ENCODE measurements at places on chromosomes 16 and 17.

DNA sequence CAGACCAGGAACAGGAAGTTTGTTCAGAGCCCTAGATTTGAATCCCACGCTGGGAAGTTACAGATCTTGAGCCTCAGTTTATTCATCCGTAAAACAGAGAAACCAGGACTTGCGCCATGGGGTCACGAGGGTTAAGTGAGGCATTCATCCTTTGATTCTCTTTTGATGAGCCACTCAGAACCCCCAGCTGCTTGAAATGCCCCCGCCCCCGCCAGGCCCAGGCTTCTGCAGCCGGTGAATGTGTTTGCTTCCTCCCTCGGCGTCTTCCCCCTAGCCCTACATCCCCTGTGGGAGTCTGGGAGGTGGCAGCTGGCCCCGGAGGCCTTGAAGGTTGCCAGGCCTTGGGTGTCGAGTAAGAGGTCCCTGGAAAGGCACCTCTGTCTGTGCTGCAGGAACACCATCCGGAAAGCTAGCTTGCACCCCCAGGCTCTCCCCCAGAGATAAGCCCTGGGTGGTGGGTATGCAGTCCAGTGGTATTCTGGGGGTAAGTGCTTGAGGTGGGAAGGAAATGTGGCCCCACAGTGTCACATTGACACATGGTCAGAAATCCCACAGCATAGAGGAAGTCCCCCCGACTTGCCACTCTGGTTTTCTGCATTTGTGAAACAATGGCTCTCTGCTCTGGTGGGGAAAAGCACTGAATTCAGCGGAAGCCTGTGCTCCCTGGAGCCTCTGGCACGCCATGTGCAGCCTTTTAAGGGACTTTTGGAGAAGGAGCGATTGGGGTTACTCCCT lies 14.9 kb downstream of the IRF8 start:
- DNase-seq: no peak

DNA sequence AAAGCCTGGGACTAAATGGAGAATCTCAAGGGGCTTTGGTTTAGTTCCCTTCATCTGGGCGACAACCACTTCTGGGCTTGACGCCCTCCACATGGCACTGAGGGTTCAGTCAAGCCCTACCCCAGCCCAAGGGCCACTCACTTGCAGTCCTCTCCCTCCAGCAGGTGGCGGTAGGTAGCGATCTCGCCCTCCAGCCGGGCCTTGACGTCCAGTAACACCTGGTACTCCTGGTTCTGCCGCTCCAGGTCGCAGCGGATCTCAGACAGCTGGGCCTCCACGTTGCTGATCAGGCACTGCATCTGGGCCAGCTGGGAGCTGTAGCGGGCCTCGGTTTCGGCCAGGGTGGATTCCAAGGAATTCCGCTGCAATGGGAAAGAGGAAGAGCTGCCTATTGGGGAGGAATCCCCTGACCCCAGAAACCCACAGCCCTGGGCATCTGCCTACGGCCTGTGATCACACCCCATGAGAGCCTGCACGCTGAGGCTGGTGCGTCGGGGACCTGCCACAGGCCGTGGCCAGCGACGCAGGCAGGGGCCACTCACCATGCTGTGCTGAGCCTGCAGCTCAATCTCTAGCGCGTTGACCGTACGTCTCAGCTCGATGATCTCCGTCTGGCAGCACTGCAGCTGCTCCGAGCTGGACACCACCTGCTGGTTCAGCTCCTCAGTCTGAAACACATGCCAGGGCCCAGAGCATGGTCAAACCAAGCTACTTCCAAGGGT lies 2.7 kb downstream of the KRT36 start:
- DNase-seq: no peak

DNA sequence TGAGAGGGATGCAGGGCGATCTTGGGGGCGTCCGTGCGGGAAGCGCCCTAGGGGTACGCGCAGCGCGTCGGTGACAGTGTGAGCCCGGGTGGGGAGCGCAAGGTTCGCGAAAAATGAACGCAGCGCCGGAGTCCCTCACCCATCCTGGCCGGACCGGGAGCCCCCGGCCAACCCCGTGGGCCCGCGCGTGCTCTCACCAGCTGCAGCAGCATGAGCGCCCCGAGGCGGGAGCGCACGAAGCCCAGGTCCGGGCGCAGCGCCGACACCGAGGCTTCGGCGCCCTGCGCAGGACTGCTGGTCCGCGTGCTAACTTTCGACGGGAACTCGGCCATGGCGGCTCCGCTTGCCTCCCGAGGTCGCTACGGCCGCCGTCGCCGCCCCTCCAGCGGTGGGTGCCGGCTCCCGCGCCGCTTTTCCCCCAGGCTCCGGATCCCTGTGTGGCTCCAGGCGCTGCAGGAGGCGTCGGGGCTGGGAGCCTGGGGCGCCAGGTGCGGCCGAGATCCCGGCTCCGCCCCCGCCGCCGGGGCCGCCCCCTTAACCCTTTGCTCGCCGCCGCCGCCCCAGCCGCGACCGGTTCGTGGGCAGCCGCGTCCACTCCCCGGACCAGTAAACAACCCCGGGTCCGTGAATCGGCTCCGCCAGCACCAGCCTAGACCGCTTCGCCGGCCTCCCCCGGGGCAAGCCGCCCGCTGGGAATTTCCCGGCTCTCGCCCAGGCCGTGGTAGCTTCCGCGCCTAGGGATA lies at the start of gene PLLP:
TSS of gene PLLP (minus strand) at position 464 of the 743 bp plus-strand sequence. CDS start at position 332, 132 bp downstream.
- DNase-seq: no peak

GRCh38 chr16:70341600-70341999 lies 5.1 kb upstream of the DDX19A start:
- DNase-seq: no peak

GRCh38 chr16:79798416-79799053 lies 198.0 kb upstream of the MAF start:
- DNase-seq: no peak

DNA sequence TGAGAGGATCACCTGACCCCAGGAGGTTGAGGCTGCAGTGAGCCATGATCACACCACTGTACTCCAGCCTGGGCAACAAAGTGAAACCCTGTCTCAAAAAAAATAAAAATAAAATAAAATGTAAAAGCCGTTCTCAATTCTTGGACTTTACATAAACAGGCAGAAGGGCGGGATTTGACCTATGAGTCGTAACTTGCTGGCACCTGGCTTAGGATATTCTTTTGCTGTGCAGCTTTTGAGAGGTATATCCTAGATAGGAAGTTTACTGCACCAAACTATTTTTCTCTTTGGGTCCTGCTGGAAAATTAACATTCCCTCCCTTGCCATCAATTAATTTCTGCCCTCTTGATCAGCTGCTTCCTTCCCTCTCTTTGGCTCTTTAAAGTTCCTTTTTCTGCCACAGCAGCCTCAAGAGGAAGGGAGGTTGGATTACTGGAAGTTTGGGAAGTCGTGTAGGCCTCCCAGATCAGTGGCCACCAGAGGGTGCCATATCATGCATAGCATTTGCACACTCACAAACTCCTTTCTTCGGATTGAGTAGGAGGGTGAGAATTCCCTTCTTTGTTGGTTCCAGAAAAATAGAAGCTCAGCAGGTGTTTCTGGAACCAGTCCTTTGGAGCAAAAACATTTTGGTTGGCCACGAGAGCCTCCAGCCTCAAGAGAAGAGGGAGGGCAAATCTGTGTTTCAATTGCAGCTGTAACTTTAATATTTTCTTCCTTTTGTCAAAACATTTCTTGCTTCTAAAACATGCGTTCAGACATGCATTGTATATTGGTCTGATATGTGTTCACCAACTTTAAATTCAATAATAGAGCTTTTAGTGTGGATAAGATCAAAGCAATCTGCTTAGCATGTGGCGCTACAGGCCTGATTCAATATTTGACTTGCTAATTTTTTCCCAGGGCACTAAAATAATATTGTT lies 147.3 kb downstream of the CCDC182 start:
- DNase-seq: peak; percentile 33

DNA sequence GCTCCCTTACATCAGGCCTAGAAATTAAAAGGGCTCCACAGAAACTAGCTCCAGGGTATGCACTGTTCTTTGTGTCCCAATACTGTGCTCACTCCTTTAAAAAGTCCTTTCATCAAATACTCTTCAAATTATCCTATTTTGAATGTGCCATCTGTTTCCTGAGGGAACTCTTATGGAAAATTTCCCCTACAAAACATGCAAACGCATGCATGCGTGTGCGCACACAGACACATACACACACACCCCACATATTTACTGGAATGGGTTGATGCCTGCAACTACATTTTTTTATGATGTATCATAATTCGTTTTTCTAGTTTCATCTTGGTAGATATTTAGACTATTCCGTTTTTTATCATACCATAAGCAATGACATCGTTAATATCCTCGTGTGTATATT lies 351.2 kb upstream of the KIF2B start:
- peak; percentile 53 for DNase-seq

GRCh38 chr17:1162116-1162855 lies 17.5 kb downstream of the ABR start:
- no peak for DNase-seq

- no peak for DNase-seq
Measured at GRCh38 chr16:4465977-4466779, 8.2 kb downstream of the NMRAL1 start.

GRCh38 chr17:61757168-61757567 lies 106.2 kb downstream of the BRIP1 start:
- no peak for DNase-seq

- DNase-seq: no peak
Measured at GRCh38 chr17:1743088-1743439, 393 bp downstream of the SERPINF2 start.

DNA sequence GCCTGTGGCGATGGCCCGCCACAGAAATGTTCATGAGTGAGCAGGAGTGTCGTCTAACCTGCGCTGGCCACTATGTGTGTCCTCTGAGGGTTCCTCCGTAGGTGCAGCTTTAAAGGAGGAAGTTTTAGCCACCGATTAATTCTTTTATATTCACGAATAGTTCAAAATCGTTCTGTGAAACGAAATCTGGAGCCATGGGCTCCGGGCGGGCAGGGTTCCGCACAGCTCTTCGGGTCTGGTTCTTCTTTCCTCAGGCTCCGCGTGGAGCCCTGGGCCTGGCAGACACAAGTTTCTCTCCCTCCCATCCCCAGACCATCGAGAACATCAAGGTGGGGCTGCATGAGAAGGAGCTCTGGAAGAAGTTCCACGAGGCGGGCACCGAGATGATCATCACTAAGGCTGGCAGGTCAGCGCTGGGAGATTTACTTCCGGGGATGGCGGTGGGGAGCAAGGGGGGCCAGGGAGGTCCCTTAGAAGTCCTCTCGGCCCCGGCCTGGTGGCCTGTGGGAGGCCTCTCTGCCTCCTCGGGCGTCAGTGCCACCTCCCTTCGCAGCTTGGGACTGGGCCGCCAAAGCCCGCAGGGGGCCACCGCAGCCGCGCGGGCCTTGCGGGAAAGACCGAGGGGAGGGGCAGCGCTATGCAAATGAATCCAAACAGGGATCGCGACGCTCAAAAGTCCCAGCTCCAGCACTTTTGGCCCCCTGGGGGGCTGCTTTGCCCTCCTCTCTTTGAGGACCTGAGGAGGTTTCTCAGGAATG lies 5.2 kb downstream of the TBX4 start:
- no peak for DNase-seq

DNA sequence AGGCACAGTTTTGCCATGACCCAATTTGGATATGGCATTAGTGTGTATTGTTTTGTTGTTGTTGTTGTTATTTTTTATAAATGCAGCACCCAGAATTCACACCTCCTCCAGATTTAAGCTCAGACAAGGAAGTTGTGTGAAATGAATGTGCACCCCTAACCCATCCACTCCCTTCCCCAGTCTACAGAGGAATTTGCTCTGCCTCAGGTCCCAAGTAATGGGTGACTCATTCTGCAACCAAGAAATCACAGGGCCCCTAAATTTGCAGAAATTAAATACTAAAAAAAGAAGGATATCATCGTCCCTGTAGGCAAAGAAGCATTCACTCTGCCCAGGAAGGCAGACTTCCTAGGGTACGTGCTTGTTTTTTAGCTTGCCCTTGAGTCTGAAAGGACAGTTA lies 62.3 kb downstream of the CLEC16A start:
- DNase-seq: no peak

DNA sequence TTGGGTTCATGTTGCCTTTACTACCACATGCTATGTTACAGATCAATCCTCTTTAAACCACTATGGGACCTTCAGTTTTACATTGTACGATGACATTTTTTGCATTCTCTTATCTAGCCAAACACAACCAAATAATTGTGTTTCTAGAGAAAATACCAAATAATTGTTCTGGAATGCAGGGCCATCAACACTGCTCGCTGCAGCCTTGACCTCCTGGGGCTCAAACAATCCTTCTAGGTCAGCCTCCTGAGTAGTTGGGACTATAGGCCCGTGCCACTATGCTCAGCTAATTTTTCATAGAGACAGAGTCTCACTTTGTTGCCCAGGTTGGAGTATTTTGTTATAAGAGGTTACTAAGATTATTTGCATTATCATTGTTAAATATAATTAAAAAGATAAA lies 237.5 kb upstream of the PMFBP1 start:
- DNase-seq: no peak

- DNase-seq: no peak
Measured at GRCh38 chr17:53012364-53012763, 810.4 kb upstream of the KIF2B start.

GRCh38 chr16:27458258-27458657 lies 56.3 kb downstream of the IL21R start:
- no peak for DNase-seq
